ENCODE measurements at places on chromosomes 2 and 18. TPM values are rescaled to one million over a fixed set of nuclear protein-coding genes. Genes with fewer than 3 reads are reported as not detected.

Gene DAPL1
- polyA plus RNA-seq = 7.3 TPM

Gene CCDC74B
- polyA plus RNA-seq = 0.92 TPM

Gene CENPO
- polyA plus RNA-seq = 3.0 TPM

Gene CAD
- polyA plus RNA-seq = 4.1 TPM

Gene PLCD4
- polyA plus RNA-seq = 13.9 TPM

Gene MERTK
- 1.1 TPM for polyA plus RNA-seq

Gene CREG2
- polyA plus RNA-seq = 0.73 TPM

Gene TSPYL6
- not detected for polyA plus RNA-seq

Gene APCDD1
- 3.3 TPM for polyA plus RNA-seq

Gene POTEF
- polyA plus RNA-seq = not detected

Gene OBSL1
- polyA plus RNA-seq = 14.0 TPM

Gene SERPINB11
- not detected for polyA plus RNA-seq

Gene DNAJC5G
- polyA plus RNA-seq = not detected
